ENCODE measurements at places on chromosomes 4 and X. TPM values are rescaled to one million over a fixed set of nuclear protein-coding genes. Genes with fewer than 3 reads are reported as not detected.

GRCh38 chrX:19765628-19766027, 121.8 kb downstream of the SH3KBP1 start:
- no peaks in the 10 kb centered on the region for H3K27me3 ChIP-seq
- no peak overlapping the region for H3K27ac ChIP-seq
- no peak overlapping the region for H3K4me3 ChIP-seq
- peaks cover 10% of the 10 kb centered on the region for H3K4me1 ChIP-seq

- no peak overlapping the region for H3K4me3 ChIP-seq
- peaks cover 4% of the 10 kb centered on the region for H3K36me3 ChIP-seq
- DNase-seq, result no peak
- H3K27me3 ChIP-seq, result no peaks in the 10 kb centered on the region
These were observed 19.3 kb upstream of the DUSP9 start for GRCh38 chrX:153627675-153628111.

Gene TLR1
- total RNA-seq, result not detected

DNA sequence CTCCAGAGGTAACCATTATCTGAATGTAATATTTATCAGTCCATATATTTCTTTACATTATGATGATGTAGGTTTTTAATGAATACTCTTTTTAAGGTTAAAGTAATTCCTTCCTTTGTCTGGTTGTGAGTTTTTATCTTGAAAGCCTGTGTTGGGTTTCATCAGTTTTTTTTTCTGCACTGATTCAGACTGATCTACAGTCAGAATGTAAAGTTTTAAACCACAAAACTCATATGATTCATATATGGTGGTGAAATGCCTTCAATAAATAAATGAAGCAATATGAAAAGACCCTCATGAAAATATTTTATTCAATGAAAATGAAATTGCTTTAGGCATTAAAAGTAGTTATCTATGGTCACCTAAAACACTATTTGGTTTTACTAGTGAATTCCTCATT, 47.1 kb downstream of the SORBS2 start:
- no peak for DNase-seq
- H3K4me3 ChIP-seq, result no peak overlapping the region
- H3K27me3 ChIP-seq, result no peaks in the 10 kb centered on the region
- no peak overlapping the region for H3K27ac ChIP-seq
- peaks cover 5% of the 10 kb centered on the region for H3K36me3 ChIP-seq
- H3K4me1 ChIP-seq, result no peaks in the 10 kb centered on the region

GRCh38 chrX:10486373-10486772, 134.0 kb downstream of the MID1 start:
- no peak for DNase-seq
- H3K36me3 ChIP-seq, result peaks cover 10% of the 10 kb centered on the region
- H3K27me3 ChIP-seq, result no peaks in the 10 kb centered on the region
- peaks cover 23% of the 10 kb centered on the region for H3K4me1 ChIP-seq
- H3K4me3 ChIP-seq, result no peak overlapping the region
- no peak overlapping the region for H3K27ac ChIP-seq

- no peak overlapping the region for H3K27ac ChIP-seq
- DNase-seq, result no peak
- no peaks in the 10 kb centered on the region for H3K27me3 ChIP-seq
These were observed 79.1 kb upstream of the INPP4B start for GRCh38 chr4:142925161-142925560.

Gene ADGRG2
- 0.20 TPM for total RNA-seq
